Endodermal cell (in vitro differentiated cells): ENCODE measurements at places on chromosomes 4 and X.

- H3K4me3 ChIP-seq, result no peak overlapping the region
- no peaks in the 10 kb centered on the region for H3K4me1 ChIP-seq
- no peak for DNase-seq
- H3K27ac ChIP-seq, result peak overlapping the region; percentile 86
- H3K27me3 ChIP-seq, result no peaks in the 10 kb centered on the region
- no peaks in the 10 kb centered on the region for H3K36me3 ChIP-seq
Measured at GRCh38 chrX:85569096-85569495, 189.6 kb upstream of the POF1B start.

- no peaks in the 10 kb centered on the region for H3K27me3 ChIP-seq
- no peaks in the 10 kb centered on the region for H3K4me1 ChIP-seq
Measured at GRCh38 chrX:43716144-43716543, 60.0 kb downstream of the MAOA start.

GRCh38 chr4:173200103-173200884 lies 31.7 kb downstream of the GALNT7 start:
- no peaks in the 10 kb centered on the region for H3K27me3 ChIP-seq
- H3K36me3 ChIP-seq, result peaks cover 16% of the 10 kb centered on the region
- no peak overlapping the region for H3K4me3 ChIP-seq
- peaks cover 4% of the 10 kb centered on the region for H3K4me1 ChIP-seq

GRCh38 chr4:153383131-153383530 lies 38.6 kb downstream of the MND1 start:
- no peak for DNase-seq
- no peaks in the 10 kb centered on the region for H3K27me3 ChIP-seq
- no peak overlapping the region for H3K27ac ChIP-seq
- H3K36me3 ChIP-seq, result no peaks in the 10 kb centered on the region

DNA sequence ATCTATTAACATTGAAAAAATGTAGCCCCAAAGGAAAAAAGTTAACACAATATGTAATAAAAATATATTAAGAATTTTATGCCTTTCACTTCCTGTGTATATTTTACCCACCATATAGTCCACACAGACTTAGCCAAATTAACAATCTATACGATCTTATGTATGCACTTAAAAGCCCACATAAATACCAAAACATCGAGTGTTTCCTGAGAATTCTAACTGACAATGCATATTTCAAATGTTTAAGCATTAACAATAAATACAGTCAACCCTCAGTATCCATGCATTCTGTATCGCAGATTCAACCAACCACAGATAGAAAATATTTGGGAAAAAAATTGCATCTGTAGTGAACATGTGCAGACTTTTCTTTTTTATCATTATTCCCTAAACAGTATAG lies 226.8 kb downstream of the COL25A1 start:
- H3K36me3 ChIP-seq, result no peaks in the 10 kb centered on the region
- H3K27ac ChIP-seq, result no peak overlapping the region
- DNase-seq, result no peak
- H3K4me1 ChIP-seq, result no peaks in the 10 kb centered on the region

- peaks cover 37% of the 10 kb centered on the region for H3K36me3 ChIP-seq
- H3K4me3 ChIP-seq, result no peak overlapping the region
- H3K27ac ChIP-seq, result no peak overlapping the region
- H3K4me1 ChIP-seq, result no peaks in the 10 kb centered on the region
- H3K27me3 ChIP-seq, result no peaks in the 10 kb centered on the region
Measured at GRCh38 chr4:184420881-184421416, 53.4 kb downstream of the IRF2 start.

- H3K27me3 ChIP-seq, result no peaks in the 10 kb centered on the region
- H3K4me3 ChIP-seq, result no peak overlapping the region
- no peak overlapping the region for H3K27ac ChIP-seq
- no peaks in the 10 kb centered on the region for H3K4me1 ChIP-seq
Measured at GRCh38 chr4:111986095-111986494, 159.2 kb upstream of the FAM241A start.

DNA sequence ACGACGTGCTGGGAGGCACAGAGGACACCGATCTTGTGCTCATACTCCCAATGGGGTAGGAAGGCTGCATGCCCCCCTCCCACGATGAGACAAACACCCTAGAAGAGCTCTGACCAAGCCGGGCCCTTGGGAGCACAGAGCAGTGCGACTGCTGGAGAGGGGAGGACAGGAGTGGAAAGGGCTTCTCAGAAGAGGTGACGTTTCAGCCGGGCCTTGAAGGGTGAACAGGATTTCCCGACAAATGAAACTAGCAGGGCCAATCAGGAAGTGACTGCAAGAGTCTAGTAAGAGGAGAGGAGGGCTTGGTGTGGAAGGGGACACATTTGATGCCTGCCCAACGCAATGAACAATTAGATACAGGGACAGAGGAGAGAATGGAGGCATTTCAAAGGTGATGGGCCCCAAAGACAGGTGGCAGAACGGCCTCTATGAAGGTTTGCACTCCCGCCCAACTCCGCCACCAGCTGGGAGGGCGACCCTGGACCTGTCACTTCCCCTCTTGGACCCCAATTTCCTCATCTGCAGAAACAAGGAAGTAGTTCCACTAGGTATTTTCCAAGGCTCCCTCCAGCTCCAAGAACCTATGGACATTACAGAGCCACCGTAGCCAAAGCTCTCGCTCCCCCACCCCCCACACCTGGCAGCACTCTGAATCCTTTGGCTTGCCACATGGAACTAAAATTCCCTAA lies 3.9 kb downstream of the HCFC1 start:
- peaks cover 20% of the 10 kb centered on the region for H3K36me3 ChIP-seq
- H3K27me3 ChIP-seq, result no peaks in the 10 kb centered on the region
- H3K4me1 ChIP-seq, result peaks cover 9% of the 10 kb centered on the region
- peak overlapping the region; percentile 89 for H3K4me3 ChIP-seq
- H3K27ac ChIP-seq, result peak overlapping the region; percentile 63

- no peak for DNase-seq
- H3K36me3 ChIP-seq, result no peaks in the 10 kb centered on the region
- H3K27me3 ChIP-seq, result no peaks in the 10 kb centered on the region
Measured at GRCh38 chr4:89136525-89136924, 25.2 kb downstream of the TIGD2 start.

DNA sequence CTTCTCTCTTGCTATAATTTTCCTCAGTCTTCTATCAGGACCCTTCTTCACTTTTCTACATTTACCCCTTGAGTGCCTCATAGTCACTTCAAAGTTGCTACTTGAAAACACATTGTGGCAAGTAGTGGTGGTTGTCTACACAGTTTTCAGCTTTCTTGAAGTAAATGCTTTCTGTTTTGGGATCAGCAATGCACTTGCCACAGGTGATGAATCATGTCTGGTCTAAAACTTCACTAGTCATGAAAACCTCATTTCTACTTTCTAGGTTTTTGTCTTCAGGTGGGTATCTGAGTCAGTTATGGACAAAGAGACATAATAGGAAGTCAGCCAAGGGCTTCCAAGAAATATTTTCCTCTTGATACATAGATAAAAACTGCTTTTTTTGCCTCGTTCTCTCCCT lies 359.2 kb downstream of the CCSER1 start:
- DNase-seq, result no peak
- H3K36me3 ChIP-seq, result no peaks in the 10 kb centered on the region
- no peak overlapping the region for H3K4me3 ChIP-seq
- H3K27ac ChIP-seq, result no peak overlapping the region

GRCh38 chr4:71609651-71610050 lies 174.2 kb downstream of the GC start:
- H3K36me3 ChIP-seq, result no peaks in the 10 kb centered on the region
- H3K27ac ChIP-seq, result no peak overlapping the region
- no peaks in the 10 kb centered on the region for H3K4me1 ChIP-seq
- H3K27me3 ChIP-seq, result no peaks in the 10 kb centered on the region
